NCI-H2227 treated with DMSO at 0.1 percent for 48 hours (cell line): ENCODE measurements at places on chromosomes 1 and 21.

- DNase-seq = no peak
Observed at GRCh38 chr1:99646868-99647267, 955 bp downstream of the PALMD start.

- no peak for DNase-seq
Observed at GRCh38 chr1:114982251-114982650, 47.4 kb upstream of the TSHB start.

DNA sequence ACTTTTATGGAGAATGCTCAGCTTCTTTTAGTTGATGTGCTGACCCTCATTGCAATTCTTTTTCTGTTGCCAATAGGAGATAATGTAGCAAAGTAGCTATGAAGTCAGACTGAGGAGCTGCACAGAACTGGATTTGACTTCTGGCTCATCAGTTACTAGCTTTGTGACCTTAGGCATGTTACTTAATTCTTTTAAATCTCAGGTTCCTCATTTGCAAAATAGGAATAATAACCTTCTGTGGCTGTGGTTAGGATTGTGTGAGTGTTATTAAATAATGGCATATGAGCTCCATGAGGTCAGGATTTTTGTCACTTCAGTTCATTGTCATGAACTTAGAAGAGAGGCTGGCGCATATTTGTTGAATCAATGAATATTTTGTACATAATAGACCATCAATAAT, 237.6 kb upstream of the SGIP1 start:
- no peak for DNase-seq

DNA sequence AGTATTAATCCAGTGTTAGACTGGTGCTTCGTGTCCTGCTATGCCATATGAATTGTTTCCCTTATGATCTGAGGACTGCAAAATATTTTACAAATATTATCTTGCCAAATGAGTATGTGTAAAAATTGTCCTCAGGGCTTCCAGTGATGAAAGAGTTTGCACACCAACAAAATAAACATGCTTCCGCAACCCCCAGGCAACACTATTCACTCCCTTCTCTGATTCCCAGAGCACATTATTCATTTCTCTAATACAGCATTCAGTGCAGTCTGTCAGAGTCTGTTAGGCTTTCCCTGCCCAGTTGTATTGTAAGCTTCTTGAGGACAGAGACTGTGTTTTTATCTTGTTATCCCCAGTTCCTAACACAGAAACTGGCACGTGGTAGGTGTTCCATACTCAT, 409.9 kb upstream of the C1orf87 start:
- DNase-seq = no peak

DNA sequence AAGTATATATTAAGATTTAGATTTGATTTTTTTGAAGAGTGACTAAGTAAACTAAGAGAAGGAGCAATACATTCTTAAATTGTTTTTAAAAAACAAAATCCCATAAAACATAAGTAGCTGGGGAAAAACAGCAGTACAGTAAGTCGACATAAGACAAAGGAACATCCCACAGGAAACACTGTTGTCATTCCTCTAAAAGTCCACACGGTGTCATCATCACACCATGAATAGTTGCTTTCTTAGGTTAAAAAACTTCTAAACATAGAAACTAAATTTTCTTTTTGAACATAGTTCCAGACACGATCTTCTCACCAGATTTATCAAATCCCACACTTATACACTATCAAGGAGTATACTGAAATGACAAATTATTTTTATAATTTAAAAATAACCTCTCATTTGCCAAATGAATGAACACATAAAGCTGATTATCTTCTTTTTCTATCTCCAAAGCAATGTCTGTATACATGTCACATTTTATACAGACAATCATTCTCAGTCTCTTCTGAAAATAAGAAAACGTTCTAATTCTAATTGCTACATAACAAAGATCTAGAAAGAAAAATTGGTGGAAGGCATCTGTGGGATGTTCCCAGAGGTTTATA, 15.8 kb downstream of the ODF2L start:
- DNase-seq = peak; percentile 77
